ENCODE measurements at places on chromosomes 6 and 20.

DNA sequence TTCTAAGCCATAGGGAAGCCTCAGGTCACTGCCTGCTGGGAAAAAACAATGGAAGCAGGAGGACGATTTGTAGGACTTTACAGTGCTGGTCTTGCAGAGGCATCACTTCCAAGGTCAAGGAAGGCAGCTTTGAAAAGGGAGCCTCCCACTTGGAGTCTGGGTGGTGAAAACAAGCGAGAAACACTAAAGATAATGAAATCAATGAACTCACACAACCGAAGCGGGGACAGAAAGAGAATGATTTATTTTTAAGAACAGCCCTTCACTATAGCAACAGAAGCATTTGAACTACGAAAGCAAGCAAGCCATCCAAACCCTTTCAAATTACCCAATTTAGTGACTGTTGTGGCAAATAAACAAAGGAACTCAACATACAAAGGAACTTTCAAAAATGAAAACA lies 227.5 kb downstream of the THBS2 start:
- no peak for DNase-seq

GRCh38 chr6:163589387-163589786 lies 174.9 kb downstream of the QKI start:
- no peak for DNase-seq

DNA sequence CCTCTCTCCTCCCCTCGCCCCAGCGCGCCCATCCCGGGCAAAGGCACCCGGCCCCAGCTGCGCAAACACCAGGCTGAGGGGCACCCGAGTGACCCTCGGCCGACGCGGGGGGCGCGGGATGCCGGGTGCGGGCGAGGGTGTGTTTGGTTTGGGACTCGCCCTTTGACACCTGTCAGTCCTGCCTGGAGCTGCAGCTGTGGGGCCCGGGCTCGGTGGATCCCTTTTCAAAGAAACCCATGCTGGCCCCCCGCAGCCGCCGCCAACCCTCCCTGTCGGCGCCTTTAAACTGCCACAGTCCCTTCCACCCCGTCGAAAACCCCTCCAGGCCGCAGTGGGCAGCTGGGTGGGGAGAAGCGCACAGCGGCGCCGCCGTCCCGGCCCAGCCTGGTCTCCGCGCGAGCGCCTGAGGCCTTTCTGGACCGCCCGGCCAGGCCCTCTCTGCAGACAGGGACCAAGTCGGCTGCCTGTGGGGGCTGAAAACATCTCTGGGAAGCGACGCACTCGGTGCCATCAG lies 5.5 kb downstream of the FOXQ1 start:
- DNase-seq = no peak

GRCh38 chr20:37758332-37758731 lies 64.5 kb downstream of the CTNNBL1 start:
- DNase-seq = no peak

DNA sequence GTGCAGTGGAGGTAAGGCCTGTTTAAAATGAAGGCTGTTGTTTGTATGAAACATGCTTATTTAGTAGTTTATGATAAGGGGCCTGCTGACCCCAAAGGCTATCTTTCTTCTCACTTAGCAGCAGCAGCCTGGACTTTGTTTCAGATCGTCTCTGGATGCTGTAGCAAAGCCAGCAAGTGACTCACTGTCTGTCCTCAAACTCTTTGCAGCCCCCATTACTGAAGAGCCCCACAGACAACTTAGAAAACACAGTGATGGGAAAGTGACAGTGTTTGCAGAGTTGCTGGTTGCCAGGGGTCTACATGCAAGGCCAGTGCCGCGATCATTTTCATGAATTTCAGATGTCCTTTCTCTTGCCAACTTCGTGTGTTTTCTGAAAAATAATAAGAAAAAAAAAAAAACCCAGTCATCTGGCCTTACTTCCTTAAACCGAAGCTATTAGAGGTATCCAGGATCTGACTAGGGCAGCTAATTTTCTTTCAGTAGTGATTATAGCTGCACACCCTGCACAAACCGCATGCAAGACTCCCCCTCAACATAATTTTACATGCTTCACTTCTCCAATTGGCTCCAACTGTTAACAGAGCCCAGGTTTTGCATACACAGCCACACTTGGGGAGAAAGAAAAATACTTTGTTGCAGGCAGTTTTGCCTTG lies 11.6 kb upstream of the F13A1 start:
- DNase-seq = no peak

Measured in T-helper 2 cell treated with Interferon-gamma antibody and Interleukin-4, amounts not matched to agents 5 μg/mL and 100 μg/mL, for 36 hours (primary cell).